EL (cell line): ENCODE measurements at places on chromosomes 11 and 22.

GRCh38 chr22:40236131-40236665 is 58.5 kb downstream of the TNRC6B start:
- DNase-seq = no peak

DNA sequence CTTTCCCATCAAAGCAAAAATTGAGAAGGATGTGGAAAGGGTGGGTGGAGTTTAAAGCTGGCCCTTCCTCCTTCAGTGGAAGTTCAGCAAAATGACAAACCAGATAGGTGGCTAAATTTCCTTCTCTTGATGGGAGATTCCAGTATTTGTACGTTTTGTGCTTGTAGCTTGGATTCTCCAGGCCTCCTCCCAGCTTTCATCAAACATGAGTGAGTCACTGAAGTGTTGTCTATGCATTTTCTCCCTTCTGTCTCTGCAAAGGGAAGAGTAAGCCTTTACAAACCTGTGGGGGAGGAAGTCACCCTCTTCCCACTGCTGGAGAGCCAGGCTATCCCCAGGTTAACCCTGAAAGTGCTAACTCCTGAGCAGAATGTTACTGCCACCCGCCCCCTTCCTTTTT is 6.4 kb downstream of the MARK2 start:
- DNase-seq = peak; percentile 76

- DNase-seq = no peak
These were observed 478.4 kb downstream of the BRD1 start for GRCh38 chr22:49349181-49349835.

DNA sequence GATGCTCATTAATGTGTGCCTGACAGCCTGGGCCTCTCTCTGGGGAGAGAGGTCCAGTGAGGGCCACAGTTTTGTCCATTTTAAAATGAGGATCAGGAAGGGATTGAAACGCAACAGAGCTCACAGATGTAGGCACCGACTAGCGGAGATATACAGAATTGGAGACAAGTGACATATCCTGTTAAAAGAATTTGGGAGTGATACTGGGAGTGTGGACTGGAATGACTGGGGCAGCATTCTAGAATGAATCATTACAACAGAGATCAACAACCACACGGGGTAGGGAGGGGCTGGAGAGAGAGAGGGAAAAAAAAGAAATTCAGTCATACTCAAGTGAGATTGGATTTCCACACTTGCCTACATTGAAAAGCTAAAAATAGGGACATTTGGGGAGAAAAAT is 2.5 kb upstream of the NCAM1 start:
- no peak for DNase-seq

DNA sequence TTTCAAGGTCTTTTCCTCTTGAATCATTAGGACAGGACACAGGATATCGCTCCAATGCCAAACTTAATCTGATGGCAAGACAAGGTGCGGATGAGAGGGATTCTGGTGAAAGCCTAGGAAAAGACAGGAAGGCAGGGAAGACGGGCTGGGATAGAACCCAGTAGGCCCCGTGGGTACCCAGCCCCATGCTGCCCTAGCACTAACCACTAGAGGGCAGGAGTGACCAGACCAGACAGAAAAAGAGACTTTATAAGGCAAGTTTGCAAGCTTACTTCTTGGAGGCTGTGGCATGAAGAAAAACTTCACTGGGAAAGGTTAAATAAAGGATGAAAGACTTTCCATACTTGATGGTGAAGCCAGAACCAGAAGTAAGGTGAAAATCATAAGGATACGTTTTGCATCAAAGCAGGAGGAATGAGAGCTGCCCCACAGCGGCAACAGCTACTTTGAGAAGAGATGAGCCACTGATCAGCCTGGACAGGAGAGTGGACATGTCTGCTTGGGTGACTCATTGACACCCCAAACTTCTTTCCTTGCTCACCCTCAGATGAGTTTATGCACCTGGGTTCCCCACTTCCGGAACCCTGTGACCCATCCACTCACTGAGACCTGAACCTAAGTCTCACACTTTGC is 39.8 kb downstream of the SYN3 start:
- peak; percentile 51 for DNase-seq

DNA sequence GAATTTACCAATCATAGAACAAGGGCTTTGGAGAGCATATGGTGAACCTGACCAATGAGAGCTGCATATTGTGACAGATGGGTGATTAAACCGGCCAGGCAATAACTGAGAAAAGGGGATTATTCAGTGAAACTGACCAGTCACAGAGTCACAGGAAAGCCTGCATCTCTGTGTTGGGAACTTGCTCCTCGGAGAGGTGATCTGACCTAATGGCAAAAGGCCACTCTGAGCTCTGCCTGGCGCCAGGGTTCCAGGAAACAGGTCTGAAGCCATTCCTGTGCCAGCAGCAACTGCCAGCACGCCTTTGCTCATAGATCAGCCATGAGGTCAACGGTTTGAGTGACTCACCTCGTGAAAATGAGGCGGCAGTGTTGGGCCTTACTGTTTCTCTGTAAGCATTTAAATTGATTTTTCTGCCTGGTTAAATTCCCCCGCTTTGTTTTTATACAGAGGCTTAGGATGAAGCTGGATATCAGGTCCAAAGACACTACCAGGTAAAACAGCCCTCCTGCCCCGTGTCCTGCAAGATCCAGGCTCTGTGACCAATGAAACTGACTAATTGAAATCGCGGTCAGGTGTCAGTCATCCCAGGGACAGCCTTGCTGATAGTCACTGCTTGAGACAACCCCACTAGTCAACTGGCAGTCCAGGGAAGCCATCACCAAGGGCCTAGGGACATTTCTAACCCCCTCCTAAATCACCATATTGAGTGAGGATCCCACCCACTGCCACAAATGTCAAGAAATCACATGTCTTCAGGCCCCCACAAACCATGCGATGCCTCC is 35.8 kb upstream of the MYOD1 start:
- DNase-seq = peak; percentile 92
